Articular chondrocyte of knee joint (primary cell): ENCODE measurements at places on chromosomes 3 and 15. TPM values are rescaled to one million over a fixed set of nuclear protein-coding genes. Genes with fewer than 3 reads are reported as not detected.

The SAXO2 gene
- total RNA-seq = 1.0 and 1.9 TPM in 2 replicates

The VEPH1 gene
- 22.5 and 55.6 TPM in 2 replicates for total RNA-seq

The P4HTM gene
- total RNA-seq = 17.9 and 23.1 TPM in 2 replicates

The ALAS1 gene
- 30.6 and 31.9 TPM in 2 replicates for total RNA-seq

The GOLGA8S gene
- 0.13 and 0.22 TPM in 2 replicates for total RNA-seq

The LSAMP gene
- 3.2 and 6.5 TPM in 2 replicates for total RNA-seq

The ZNF385D gene
- 26.8 and 33.3 TPM in 2 replicates for total RNA-seq
